Frontal cortex (tissue), 4 donors: ENCODE measurements at places on chromosomes 16 and 17. TPM values are rescaled to one million over a fixed set of nuclear protein-coding genes. Genes with fewer than 3 reads are reported as not detected.

GRCh38 chr17:11589716-11590115 lies 8.6 kb upstream of the DNAH9 start:
- DNase-seq: no peak

DNA sequence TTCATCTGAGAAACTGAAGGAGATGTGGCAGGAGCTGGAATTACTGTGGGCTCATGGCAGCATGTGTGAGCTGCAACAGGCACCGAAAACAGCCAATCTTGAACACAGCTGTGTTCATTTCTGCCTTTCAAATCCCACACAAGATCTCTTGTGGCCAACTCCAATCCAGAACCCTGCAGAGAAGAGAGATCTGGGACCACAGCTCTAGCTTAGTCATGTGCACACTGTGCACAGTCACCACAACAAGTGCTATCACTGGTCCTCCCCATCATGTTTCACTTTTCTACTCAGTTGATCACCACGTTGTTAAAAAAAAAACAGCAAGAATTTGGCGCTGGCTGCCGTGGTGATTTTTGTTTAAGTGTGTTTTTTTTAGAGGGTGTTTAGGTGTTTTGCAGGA lies 254.5 kb upstream of the ELAC2 start:
- DNase-seq: no peak

DNA sequence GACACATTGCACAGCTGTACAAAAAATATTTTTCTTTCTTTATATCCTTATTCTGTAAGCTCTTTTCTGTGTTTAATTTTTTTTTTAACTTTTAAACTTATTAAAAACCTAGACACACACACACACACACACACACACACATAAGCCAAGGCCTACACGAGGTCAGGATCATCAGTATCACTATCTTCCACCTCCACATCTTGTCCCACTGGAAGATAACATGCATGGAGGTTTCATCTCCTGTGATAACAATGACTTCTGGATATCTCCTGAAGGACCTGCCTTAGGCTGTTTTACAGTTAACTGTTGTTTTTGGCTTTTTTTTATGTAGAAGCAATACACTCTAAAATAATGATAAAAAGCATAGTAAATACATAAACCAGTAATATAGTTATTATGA lies 71.2 kb downstream of the TNRC6C start:
- DNase-seq: no peak

GRCh38 chr16:4015275-4016004 lies 100.8 kb downstream of the ADCY9 start:
- no peak for DNase-seq

LGALS9C gene
- total RNA-seq: not detected

GRCh38 chr16:54268340-54268739 lies 18.2 kb downstream of the IRX3 start:
- no peak for DNase-seq

DNA sequence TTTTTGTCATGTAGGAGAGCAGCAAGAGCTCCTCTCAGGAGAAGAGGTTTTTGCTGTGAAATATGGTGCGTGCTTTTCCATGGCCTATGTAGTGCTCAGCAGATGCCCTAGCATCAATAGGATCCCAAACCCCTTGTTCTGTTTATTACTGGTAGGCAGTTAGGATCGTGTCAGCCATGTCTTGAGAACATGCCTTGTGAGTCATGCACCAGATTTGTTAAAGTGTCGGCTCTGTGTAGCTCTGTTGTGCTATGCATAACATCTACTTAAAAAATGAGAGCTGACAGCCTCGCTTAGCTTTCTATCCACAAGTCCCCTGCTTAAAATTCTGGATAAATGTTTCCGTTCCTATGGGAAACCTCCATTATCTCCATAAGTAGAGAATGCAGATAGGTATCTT lies 4.4 kb upstream of the EIF4A3 start:
- DNase-seq: no peak

DNA sequence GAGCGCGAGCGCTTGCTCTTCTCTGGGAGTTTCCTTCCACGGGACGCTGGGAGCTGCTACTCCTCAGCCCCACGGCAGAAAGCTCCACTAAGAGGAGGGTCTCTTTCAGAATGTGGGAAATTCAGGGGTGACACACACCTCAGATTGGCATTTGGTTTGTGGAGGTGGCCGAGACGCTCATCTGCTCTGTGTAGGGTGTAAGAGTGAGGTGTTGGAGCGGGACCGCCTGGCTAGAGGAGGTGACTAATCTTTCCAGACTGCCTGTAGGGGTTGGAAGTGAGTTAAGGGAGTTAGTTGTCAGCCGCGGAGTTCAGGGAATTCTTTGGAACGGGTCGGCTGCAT lies 735 bp downstream of the PSMD11 start:
- DNase-seq: no peak

DNA sequence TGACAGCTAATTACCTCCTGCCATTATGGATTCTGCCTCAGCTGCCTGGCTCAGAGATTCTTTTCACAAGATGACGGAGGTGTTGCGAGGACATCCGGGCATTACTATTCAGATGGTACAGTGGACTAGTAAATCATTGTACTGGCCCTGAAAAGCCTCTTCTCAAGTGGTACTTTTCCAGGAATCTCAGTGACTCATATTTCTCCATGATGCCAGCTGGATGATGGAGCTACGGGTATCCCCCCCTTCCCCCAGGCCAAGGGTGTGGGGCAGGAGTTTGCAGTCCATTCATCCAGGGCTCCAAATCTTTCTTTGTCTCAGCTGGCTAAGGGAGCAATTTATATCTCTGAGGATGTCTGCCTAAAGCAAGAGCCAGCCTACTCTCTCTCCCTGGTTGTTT lies 107.7 kb upstream of the GPR139 start:
- DNase-seq: peak; percentile 5

DNA sequence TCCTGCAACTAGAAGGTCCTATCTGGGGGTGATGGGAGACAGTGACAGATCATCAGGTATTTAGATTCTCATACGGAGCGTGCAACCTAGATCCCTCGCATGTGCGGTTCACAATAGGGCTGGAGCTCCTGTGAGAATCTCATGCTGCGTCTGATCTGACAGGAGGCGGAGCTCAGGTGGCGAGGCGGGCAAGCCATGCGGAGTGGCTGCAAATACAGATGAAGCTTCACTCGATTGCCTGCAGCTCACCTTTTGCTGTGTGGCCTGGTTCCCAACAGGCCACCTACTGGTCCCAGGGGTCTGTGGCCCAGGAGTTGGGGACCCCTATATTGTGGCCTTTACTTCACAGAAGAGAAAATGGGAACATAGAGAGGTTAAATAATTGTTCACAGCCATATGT lies 200.4 kb downstream of the IRF8 start:
- no peak for DNase-seq

GRCh38 chr17:48545022-48545375 lies at the start of gene HOXB2:
Gene HOXB2 (minus strand): TSS chr17:48545109. CDS start chr17:48544911, 198 bp downstream.
- DNase-seq: no peak
